ENCODE measurements at places on chromosomes 6 and 20. TPM values are rescaled to one million over a fixed set of nuclear protein-coding genes. Genes with fewer than 3 reads are reported as not detected.

CLPSL2 gene
- not detected for total RNA-seq

MMP24 gene
- 0.18 TPM for total RNA-seq

EDN3 gene
- total RNA-seq, result 0.53 TPM

CCN5 gene
- not detected for total RNA-seq

RAB44 gene
- total RNA-seq, result 0.09 TPM

RANBP9 gene
- total RNA-seq, result 57.6 TPM

Data from natural killer cell (primary cell).